ENCODE measurements at places on chromosomes 13 and 19.

DNA sequence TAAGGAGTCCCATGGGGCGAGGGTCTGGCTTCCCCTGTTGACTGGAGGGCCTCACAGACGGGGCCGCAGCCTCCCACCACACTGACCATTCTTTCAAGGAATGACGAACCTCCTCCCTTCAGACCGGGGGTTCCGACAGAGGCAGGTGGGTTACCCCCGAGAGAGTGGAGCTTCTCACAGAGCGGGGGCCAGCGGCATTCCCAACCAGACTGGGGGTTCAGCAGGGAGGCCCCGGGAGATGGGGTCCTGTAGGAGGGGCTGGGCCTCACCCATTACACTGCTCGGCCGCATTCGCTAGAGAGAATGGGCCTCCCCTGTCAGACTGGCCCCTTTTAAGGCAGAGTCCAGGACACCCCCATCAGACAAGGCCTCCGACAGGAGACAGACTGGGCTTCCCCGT, 15.6 kb upstream of the C2CD4C start:
- DNase-seq = no peak

GRCh38 chr19:12668932-12669269, 2.3 kb downstream of the WDR83 start:
- DNase-seq = peak; percentile 34

- peak; percentile 7 for DNase-seq
Measured at GRCh38 chr13:48126944-48127830, 32.3 kb upstream of the MED4 start.

DNA sequence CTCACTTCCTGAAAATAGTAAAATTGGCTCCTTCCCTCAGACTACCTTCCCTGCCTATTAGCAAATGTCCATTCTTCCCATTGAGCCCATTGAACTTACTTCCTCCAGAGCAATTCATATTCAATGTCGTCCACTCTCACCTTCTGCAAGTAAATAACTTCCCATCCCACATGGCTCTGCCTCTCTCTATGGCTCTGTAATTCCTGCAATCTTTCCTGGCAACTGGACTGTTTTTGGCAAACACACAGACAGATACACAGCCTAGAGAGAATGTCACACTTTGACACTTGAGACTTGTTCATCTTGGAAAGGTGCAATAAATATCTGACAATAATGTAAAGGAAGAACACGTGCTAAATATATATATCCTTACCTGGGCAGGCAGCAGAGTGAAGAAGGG, 18.3 kb downstream of the UQCRFS1 start:
- DNase-seq = no peak

GRCh38 chr13:72127031-72127430, 260.0 kb upstream of the DACH1 start:
- no peak for DNase-seq

DNA sequence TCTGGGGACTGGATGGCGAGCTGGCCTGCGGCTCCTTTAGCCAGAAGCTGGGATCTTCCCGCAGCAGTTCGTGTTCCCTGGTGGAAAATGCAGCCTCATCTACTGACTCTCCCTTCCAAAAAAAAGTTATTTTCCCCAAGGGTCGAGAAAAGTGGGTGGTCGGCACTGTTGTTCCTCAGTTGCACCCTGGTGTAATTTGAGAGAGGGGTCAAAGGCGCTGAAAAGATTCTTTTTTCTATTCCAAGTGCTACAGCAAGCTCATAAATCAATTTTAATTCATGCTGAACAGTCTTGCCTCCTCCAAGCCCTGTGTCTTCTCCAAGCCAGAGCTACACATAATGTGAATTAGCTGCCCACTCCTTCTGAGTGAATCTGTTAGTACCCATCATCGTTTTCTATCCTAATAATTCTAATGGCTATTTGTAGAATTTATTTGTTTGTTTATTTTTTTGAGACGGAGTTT, 774 bp downstream of the SLC25A15 start:
- DNase-seq = no peak

DNA sequence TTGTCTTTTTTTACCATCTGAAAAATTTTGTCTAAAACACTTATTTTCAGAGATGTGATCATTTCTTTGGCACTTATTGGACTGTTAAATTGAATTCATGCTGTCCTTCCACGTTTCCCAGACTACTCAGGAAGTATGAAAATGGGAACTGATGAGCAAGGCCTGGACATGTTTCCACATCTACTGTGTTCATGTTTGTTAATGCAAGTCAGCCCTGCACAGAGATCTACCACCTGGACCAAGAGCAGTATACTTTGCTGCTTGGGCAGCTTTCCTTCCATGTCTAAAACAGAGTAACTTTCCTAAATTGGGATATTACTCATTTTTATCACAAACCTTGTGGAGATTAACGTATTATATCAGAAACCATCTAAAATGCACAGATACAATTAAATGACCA, 687.4 kb downstream of the DIAPH3 start:
- no peak for DNase-seq

- DNase-seq = no peak
Measured at GRCh38 chr19:44499559-44499958, 763 bp downstream of the ZNF180 start.

DNA sequence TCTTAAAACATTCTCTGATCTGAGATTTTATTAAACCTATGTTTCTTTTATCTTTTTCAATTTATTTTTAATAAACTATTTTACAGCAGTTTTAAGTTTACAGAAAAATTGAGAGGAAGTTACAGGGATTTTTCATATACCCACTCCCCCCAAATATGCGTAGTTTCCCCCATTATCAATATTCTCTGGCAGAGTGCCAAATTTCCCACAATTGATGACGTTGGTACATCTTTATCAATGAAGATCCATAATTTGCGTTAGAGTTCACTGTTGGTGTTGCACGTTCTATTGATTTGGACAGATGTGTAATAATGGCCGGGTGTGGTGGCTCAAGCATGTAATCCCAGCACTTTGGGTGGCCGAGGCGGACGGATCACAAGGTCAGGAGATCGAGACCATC, 1063.0 kb upstream of the ATXN8OS start:
- DNase-seq = no peak

GRCh38 chr13:46160065-46160464, 21.9 kb downstream of the LCP1 start:
- DNase-seq = no peak

- DNase-seq = no peak
Measured at GRCh38 chr19:29779921-29780320, 31.9 kb upstream of the CCNE1 start.

GRCh38 chr19:54416695-54417491, 1.6 kb downstream of the TTYH1 start:
- no peak for DNase-seq

GRCh38 chr13:107866032-107866940, 349.1 kb downstream of the LIG4 start:
- DNase-seq = no peak

GRCh38 chr13:39108783-39109182, 70.5 kb downstream of the NHLRC3 start:
- no peak for DNase-seq

DNA sequence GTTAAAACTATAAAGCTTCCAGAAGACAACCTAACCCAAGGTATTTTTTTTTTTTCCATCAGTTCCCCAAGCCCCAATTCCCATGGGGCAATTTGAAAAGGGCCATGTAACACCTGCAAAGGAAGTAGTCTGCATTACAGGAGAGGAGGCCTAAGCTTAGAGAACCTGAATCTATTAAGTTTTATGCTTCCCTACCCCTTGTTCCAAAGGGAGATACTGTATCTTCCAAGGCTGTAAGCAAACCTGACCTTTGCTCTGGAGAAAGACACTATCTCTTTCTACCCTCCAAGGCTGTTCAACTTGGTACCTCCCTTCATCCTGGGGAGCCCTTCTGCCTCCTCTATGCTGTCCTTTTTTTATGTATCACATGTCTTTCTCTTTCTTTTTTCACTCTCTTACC, 15.0 kb downstream of the KATNAL1 start:
- no peak for DNase-seq

DNA sequence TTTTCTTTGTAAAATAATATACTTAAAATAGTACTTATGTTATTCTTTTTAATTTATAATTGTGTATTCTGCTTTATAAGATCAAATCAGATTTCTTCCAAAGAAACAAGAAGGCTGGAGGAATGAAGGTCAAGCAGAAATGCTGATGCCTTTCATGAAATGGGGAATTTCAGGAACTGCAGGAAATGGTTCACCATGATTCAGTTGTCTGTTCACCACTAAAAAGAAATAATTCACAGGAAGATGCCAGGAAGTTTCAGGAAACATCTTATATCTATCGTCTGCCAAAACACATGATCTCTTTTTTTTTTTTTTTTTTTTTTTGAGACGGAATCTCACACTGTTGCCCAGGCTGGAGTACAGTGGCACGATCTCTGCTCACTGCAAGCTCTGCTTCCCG, 15.7 kb upstream of the SCEL start:
- DNase-seq = no peak

DNA sequence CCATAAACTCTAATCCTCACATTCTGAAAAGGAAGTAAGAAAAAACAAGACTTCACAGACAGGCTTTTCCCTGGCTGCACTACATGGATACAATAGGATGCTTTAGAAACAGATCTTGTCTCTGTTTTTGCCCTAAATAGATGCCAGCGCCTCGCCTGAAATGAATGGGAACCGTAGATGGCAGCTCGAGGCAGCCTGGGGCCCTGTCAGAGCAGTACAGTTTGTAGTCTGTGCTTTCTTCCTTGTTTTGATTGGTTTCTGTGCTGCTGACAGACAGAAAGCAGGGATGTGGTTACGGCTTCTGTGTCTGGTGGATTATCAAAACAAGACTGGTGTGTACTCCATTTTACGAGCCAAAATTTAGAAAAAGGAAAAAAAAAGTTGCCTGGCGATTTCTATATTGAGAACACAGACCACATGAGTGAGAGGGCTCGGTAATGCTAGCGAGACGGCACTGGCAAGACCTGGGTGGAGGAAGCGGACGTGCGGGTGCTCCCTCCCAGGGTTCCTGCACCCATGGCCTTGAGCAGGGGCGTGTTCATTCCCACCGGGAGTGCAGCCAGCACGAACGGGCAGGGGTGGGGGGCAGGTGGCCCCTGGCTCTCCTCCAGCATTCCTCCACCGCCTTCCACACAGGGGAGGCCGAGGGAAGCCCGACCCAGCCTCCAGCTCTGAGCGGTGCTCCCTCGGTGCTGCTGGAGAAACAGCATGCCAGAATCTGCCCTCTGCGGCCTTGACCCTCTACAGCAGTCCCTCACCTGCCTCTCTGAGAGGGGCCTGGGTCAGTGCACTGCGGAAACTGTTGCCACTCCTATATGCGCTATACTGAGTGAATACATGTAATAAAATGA, 37.6 kb upstream of the C1QTNF9 start:
- peak; percentile 23 for DNase-seq

- no peak for DNase-seq
Measured at GRCh38 chr13:29936051-29936813, 85.8 kb upstream of the UBL3 start.

DNA sequence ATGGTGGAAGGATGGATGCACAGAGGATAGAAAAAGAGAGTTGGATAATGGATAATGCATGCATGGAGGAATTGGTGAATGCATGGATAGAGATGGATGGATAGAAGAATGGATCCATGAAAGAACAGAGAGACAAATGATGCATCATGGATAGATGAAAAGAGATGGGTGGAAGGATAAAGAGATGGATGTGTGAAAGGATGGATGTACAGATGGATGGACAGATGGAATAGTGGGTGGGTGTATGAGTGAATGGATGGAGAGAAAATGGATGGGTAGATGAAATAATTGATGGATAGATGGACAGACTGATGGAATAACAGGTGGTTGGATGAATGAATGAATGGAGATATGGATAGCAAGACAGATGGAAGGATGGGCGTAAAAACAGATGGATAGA, 25.7 kb downstream of the OLFM2 start:
- no peak for DNase-seq

DNA sequence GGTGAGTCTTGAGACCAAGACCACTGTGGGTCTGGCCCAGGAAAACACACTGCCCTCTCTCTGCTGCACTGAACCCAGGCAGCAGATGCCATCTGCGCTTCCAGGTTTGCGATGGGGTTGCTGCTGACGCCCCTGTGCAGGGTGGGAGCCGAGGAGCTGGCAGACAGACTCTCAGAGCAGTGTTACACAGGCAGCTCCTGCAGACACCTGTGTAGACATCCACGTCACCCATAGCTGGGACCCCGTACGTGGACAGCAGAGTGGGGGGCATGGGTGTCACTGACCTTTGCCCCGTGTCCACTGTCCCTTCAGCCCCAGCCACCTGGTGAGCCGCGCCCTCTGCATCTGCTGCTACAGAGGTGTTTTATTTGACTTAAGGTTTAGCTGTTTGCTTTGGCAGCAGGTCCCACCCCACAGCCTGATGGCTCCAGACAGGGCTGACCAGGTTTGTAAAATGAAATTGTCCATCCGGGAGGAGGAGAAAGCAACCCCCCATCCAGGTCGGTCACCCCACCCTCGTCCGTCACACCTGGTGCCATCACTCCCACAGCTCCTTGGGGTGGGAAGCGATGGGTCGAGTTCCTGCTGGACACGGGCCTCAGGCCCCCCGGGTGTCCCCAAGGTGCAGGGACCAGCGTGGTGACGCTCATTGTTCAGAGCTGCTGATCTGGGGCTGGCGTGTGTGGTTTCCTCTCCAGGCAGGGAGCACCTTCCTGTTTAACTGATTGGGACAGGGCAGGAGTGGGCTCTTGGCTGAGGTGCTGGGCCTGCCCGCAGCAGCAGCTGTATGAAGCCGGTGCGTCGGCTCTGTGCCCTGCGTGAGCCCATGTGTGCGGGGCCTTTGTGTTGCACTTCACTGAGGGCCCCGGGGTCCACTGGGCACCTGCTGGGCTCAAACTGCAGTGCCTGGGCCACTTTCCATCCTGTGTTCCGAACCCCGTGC, 28.4 kb downstream of the MCF2L start:
- no peak for DNase-seq

- no peak for DNase-seq
Measured at GRCh38 chr13:37929308-37929707, 59.7 kb upstream of the TRPC4 start.

DNA sequence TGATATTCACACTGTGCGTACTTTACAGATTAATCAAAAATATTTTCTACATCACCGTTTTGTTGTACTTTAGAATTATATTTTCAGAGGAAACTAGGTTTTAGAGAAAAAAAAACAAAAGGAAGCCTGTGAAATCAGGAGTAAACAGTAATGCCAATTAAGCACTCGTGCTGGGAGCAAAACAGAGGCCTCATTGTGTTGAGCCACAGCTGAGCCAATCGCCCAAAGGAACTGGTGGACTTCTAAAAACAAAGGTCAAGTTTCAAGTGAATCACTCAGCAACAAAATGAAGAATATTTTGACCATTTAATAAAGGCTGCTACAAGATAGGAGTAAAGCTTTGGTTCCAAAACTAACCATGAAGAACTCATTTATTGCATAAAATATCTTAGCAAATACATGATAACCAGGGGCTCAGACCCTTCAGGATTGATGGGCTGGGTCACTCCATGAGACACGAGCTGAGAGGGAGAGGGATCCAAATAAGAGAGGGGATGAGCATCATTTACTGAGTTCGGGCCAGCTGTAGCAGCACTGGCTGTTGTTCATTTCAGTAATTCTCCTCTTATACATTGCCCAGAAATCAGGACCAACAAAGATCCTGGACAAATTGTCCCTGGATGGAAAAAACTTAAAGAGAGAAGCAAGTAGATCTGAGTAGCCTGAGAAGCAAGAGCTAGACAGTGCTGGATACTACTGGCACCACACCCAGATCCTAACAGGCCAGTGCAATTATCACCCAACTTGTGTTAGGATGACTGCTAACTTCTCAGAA, 8.3 kb upstream of the NALCN start:
- no peak for DNase-seq

All from stimulated activated CD8-positive, alpha-beta memory T cell treated with anti-CD3 and anti-CD28 coated beads, Interleukin-15, amount 100 ng/mL, for 1 hour (primary cell).